DMS79 (cell line): ENCODE measurements at places on chromosomes 3 and 15.
A peak's percentile ranks its signal among the peaks of the same experiment; 100 is the strongest.

DNA sequence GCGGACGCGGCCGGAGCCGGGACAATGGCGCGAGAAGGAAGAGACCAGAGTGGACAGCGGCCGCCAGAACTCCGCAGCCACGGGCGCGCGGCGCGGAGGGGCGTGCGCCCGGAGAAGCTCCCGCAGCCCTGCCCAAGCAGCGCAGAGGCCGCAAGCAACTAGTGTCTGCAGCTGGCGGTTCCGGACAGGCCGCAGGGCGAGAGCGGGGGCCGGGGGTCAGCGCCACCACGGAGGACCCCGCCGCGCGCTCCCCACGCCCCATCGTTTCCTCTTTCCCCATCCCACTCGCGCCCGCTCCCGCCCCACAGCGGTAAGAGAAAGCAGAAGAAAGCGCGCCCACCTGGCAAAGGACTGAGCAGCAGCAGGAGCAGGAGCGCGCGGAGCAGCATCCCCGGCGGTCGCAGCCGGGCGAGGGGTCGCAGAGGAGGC, 440 bp downstream of the PRTG start:
- no peak for DNase-seq

GRCh38 chr15:66848116-66848515, 146.1 kb downstream of the SMAD6 start:
- DNase-seq, result no peak

DNA sequence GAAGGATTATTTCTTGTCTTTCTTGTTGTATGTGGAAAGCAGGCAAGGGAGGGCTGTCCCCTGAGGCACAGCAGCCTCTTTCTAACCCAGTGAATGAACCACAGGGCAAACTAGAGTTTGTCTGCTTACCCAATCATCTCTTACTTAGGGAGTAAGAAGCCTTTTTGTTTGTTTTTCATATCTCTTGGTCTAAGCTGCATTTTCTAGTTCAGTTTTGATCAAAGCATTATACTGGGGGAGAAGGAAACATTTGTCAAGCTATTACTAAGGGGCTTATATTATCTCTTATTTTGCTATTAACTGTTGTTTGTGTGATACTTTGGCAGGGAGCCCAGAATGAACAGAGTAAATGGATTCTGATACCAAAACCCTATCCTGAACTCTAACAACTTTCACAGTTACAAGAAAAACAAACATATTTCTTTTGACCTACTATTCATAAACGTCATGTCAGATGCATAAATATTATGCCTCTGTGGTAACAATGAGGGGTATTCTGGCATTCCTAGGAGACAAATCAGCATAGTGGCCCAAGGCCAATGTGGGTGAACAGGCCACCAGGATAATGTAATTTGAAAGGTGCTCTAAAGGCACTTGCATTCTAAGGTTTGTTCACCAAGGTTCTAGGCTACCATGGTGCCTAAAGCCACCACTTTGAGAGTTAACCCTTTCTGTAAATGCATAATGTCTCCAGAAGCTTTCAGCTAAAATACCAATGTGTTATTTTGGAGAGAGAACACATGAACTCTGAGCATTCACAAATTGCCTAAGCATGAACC, 271.6 kb upstream of the ZPLD1 start:
- peak; percentile 74 for DNase-seq

GRCh38 chr15:50190166-50190570, 8.2 kb downstream of the SLC27A2 start:
- no peak for DNase-seq

DNA sequence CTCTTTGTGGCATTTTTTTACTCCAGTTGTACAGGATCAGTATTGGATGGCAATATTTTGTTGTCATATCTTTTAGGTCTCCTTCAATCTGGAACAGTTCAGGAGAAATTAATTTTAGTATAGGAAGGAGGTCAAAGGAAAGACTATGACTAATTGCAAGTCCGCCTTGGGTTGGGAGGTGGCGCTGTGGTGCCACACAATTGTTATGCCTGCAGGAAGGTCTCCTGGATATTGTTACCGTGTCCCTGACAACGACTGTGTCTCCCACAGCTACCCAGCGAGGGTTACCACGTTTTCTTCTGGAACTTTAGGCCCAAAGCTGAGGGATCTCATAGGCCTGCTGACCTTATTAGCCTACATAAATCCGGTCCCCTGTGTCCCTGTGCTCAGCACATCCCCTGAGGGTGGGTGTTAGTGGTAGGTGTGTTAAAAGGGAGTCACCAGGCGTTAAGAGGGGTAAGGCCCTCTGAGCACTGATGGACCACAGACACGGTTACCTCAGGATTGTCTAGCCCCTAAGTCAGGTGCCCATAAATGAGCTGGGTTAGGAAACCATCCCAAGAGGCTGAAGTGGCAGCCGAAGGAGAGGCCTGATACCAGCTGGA, 31.5 kb downstream of the KCNAB1 start:
- DNase-seq, result peak; percentile 52

- DNase-seq, result no peak
Observed at GRCh38 chr15:74995779-74996765, 709 bp downstream of the SCAMP5 start.

GRCh38 chr3:160379628-160380214, 19.3 kb downstream of the IFT80 start:
- no peak for DNase-seq

DNA sequence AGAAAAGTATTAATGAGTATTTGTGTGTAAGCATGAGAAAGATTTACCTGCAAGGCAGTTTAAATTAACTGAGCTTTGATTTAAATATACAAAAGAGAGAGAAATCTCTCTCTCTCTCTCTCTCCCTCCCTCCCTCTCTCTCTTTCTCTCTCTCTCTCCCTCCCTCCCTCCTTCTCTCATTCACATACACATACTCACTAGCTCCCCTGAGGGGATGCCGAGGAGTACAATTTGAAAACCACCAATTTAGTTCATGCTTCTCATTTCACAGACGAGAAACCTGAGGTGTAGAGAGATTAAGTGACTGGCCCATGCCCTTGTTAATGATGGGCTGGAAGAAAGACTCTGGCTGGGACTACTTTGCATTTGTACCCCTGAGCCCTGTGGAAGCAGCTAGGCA, 59.4 kb downstream of the MECOM start:
- no peak for DNase-seq

DNA sequence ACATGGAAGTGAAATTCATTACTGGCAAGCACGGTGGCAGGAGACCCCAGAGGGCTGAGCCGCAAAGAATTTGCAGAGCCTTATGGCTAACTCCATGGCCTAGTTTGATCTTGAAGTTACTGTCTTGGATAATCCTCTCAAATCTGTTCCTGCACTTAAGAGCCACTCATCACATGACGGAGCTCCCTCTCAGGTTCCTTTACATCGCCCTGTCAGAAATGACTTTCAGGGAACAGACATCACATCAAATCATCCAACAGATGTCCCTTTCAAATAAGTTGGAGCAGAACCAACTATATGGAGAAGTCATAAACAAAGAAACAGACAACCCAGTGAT, 328.8 kb upstream of the THBS1 start:
- DNase-seq, result no peak
